Activated CD4-positive, alpha-beta memory T cell treated with anti-CD3 and anti-CD28 coated beads for 36 hours (primary cell): ENCODE measurements at places on chromosomes 2 and 18.
A peak's percentile ranks its signal among the peaks of the same experiment; 100 is the strongest.

GRCh38 chr2:177038787-177039484 is 173.7 kb upstream of the HNRNPA3 start:
- no peaks in the 10 kb centered on the region for H3K4me1 ChIP-seq
- H3K36me3 ChIP-seq, result no peaks in the 10 kb centered on the region
- no peak overlapping the region for H3K4me3 ChIP-seq
- H3K27ac ChIP-seq, result no peak overlapping the region

DNA sequence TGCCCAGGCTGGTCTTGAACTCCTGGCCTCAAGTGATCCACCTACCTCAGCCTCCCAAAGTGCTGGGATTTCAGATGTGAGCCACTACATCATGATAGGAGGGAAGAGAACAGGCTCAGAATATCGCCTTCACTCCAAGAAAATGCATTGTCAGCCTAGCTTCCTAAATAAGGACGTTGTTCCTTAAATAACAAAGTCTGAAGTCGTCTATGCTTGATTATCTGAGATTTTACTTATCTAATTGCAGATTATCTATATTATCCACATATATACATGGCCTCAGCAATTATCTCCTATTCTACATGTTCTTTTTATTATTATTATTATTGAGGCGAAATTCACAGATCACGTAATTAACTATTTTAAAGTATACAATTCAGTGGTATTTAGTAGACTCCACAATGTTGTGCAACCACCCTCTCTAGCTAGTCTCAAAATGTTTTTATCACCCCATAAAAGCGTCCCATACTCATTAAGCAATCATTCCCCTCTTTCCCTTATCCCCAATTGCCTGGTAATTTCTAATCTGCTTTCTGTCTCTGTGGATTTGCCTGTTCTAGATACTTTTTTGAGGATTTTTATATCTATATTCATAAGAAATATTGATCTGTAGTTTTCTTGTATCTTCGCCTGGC is 95.1 kb upstream of the RFX8 start:
- peaks cover 10% of the 10 kb centered on the region for H3K4me1 ChIP-seq
- H3K4me3 ChIP-seq, result no peak overlapping the region
- no peaks in the 10 kb centered on the region for H3K27me3 ChIP-seq
- no peak for DNase-seq
- H3K36me3 ChIP-seq, result no peaks in the 10 kb centered on the region

DNA sequence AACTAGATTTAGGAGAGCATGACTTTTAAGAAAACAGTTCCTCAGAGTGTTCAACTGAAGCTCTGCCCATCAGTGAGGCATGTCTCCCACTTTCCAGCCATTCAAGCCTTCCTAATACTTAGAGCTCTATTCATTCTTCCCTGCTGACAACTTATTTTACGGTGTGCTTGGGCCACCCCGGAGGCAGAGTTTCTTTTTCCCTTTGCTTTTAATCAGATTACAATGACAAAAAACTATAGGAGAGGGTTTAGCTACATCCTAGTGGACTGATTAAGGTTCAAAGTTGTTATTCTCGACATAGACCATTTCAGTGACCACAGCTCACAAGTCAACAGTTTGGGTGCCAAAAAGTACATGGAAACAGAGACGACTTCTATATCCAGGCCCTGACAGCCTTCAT is 167.8 kb upstream of the TRIB2 start:
- no peak for DNase-seq
- H3K27ac ChIP-seq, result no peak overlapping the region
- H3K4me3 ChIP-seq, result no peak overlapping the region
- H3K27me3 ChIP-seq, result no peaks in the 10 kb centered on the region
- H3K36me3 ChIP-seq, result no peaks in the 10 kb centered on the region
- peaks cover 13% of the 10 kb centered on the region for H3K4me1 ChIP-seq

- no peak for DNase-seq
- no peak overlapping the region for H3K27ac ChIP-seq
- H3K4me1 ChIP-seq, result no peaks in the 10 kb centered on the region
Observed at GRCh38 chr2:22628221-22628620, 756.8 kb upstream of the KLHL29 start.

DNA sequence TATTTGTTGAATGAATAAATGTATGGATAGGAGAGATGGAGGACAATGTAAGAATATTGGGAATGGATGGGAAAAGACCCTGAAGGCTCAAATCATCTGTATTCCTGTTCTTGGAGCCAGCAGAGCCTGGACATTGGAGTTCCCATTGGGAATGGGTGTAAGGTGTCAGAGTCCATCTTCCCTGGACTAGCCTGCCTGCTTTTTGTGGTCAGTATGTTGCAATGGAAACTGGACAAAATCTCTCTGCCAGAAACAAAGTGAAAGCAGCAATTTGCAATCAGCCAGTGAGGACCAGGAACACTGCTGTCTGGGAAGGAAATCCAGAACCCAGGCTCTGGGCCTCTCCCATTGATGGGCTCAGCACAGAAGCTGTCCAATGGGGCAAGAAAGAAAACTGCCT is 83.5 kb upstream of the SKOR2 start:
- H3K27ac ChIP-seq, result no peak overlapping the region
- DNase-seq, result no peak
- no peaks in the 10 kb centered on the region for H3K4me1 ChIP-seq
- H3K36me3 ChIP-seq, result no peaks in the 10 kb centered on the region
- H3K27me3 ChIP-seq, result no peaks in the 10 kb centered on the region
- H3K4me3 ChIP-seq, result no peak overlapping the region

DNA sequence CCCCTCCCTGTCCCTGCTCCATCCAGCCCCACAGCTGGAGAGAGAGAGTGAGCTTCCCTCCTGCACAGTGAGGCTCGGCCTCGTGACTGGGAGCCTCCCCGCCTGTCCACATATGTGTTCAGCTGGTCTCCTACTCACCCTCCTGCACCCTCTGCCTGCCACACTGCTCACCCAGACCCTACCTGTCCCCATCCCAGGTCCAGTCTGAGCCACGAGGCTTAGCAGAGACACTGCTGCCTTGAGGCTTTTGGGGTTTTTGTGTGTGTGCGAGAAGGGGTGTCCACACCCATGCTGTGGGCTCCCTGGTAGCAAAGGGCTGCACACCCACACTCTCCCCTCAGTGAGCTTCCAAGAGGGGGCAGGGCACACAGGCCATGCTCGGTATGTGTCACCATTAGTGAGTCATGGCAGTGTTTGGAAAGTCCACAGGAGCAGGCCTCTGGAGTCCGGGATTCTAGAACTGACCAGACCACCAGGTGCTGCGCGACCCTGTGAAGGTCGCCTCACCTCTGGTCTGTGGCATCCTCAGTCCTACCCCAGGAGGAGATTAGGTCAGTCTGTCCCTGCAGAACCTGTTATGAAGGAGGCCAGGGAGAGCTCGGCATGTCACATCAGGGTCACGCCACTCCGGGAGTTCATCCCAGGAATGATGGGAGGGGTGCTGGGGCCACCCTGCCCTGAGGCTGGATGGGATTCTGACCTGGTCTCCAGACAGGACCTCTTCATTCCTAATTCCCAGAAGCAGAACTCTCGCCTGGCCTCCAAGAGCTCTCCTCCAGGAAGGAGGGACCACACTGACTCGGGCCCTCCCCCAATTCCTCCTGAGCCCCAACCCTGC is 39.9 kb upstream of the SMAD7 start:
- no peaks in the 10 kb centered on the region for H3K36me3 ChIP-seq
- no peak overlapping the region for H3K27ac ChIP-seq
- no peak for DNase-seq
- H3K4me3 ChIP-seq, result no peak overlapping the region

DNA sequence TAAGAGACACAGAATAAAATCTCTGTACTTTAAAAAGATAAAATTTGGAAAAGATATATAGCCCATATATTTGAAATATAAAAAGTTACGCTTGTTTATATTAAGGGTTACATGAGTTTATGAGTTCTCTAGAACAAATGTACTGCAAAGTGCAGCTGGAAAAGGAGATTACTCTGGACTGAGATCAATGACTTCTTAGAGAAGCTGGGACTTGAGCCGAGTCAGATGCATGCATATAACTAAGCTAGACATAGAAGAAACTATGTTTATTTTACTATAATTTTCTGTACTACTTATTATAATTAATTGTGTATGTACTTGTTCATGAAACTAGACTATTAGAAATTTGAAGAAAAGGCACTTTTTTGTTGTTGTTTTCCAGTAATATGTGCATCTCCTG is 170.3 kb upstream of the NXPH2 start:
- no peaks in the 10 kb centered on the region for H3K4me1 ChIP-seq
- H3K36me3 ChIP-seq, result no peaks in the 10 kb centered on the region
- H3K27ac ChIP-seq, result no peak overlapping the region
- no peaks in the 10 kb centered on the region for H3K27me3 ChIP-seq

- peaks cover 16% of the 10 kb centered on the region for H3K27me3 ChIP-seq
- no peak overlapping the region for H3K27ac ChIP-seq
- DNase-seq, result no peak
- no peak overlapping the region for H3K4me3 ChIP-seq
- no peaks in the 10 kb centered on the region for H3K4me1 ChIP-seq
Observed at GRCh38 chr2:6814312-6814711, 51.4 kb downstream of the CMPK2 start.

- no peak overlapping the region for H3K27ac ChIP-seq
- H3K4me1 ChIP-seq, result no peaks in the 10 kb centered on the region
- H3K36me3 ChIP-seq, result no peaks in the 10 kb centered on the region
- no peak for DNase-seq
- no peaks in the 10 kb centered on the region for H3K27me3 ChIP-seq
Observed at GRCh38 chr2:180374502-180375281, 367.6 kb upstream of the CWC22 start.

DNA sequence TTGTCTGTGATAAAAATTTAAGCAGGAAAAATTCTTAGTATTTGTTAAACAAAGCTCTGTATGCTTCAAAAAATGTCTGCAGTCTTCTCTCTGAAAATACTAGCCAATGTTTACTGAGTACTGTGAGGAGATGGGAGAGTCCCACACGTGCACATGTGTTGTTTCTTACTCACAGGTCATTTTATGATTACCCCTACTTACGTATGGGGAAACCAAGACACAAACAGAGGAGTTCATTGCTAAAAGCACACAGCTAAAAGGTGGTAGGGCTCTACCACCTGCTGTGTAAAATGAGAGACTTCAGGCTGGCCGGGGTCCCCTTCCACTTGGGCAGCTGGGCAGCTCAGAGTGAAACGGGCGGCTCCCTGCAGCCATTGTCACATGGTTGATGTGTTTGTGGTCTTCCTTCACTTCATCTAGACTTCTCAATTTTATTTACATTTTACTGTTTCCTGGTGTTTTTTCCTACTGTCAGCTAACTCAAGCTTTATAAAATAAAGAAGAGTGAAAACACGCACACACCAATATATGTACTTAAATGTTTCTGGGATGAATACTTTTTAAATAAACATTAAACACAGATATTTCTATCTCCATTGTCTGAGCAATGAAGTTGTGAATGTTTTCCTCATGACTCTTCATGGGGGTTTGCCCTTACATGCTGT is 71.2 kb downstream of the MBP start:
- peaks cover 42% of the 10 kb centered on the region for H3K36me3 ChIP-seq
- no peaks in the 10 kb centered on the region for H3K27me3 ChIP-seq
- H3K27ac ChIP-seq, result peak overlapping the region; percentile 100
- H3K4me1 ChIP-seq, result peaks cover 85% of the 10 kb centered on the region
- peak overlapping the region; percentile 58 for H3K4me3 ChIP-seq
- DNase-seq, result peak; percentile 38

DNA sequence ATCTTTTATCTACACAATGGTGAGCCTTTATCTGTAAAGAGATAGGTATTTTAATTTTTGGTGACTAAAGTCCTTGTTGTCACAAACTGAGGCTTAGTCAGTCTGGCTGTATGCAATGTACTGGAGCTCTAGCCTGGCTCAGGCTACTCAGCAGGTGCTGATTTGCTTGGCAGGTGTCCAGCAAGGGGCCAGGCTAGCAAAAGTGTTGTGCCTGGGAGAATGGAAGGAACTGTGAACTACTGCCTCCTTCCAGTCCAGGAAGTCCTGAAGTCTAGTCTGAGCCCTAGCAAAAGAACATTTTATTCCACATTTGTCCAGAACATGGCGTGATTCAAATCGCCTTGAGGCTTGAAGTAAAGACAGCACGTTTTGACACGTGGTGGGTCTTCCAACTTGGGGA is 260.5 kb downstream of the CCDC85A start:
- no peak overlapping the region for H3K4me3 ChIP-seq
- DNase-seq, result no peak
- no peaks in the 10 kb centered on the region for H3K4me1 ChIP-seq
- H3K36me3 ChIP-seq, result no peaks in the 10 kb centered on the region
